ENCODE measurements at places on chromosomes 6 and 20. TPM values are rescaled to one million over a fixed set of nuclear protein-coding genes. Genes with fewer than 3 reads are reported as not detected.

The MAPK13 gene
- 29.5 TPM for total RNA-seq

The IDH3B gene
- total RNA-seq = 72.9 TPM

The CABLES2 gene
- total RNA-seq = not detected

The IRF4 gene
- not detected for total RNA-seq

The RIPPLY2 gene
- not detected for total RNA-seq

The SSTR4 gene
- total RNA-seq = not detected

The PRL gene
- not detected for total RNA-seq

The TUBB gene
- total RNA-seq = 597 TPM

The PRDM13 gene
- not detected for total RNA-seq

The CLPSL1 gene
- not detected for total RNA-seq

The CTCFL gene
- total RNA-seq = not detected

The TRIM40 gene
- total RNA-seq = not detected

The LHFPL5 gene
- not detected for total RNA-seq

The MDN1 gene
- total RNA-seq = 36.6 TPM

The KCNK5 gene
- 2.3 TPM for total RNA-seq

The C20orf202 gene
- not detected for total RNA-seq

The SNAP91 gene
- 0.10 TPM for total RNA-seq

The RPP40 gene
- total RNA-seq = 18.8 TPM

The SALL4 gene
- total RNA-seq = 0.15 TPM

The IER3 gene
- total RNA-seq = 56.6 TPM

The ZNF133 gene
- 20.7 TPM for total RNA-seq

The TRIM31 gene
- not detected for total RNA-seq

The LPIN3 gene
- 8.5 TPM for total RNA-seq

The SYCP2 gene
- total RNA-seq = 6.1 TPM

The RAMACL gene
- 0.75 TPM for total RNA-seq

The PDYN gene
- not detected for total RNA-seq

The SIRPB1 gene
- 6.7 TPM for total RNA-seq

The TDRD6 gene
- total RNA-seq = under 0.01 TPM

The EPHA7 gene
- 0.87 TPM for total RNA-seq

The SYS1 gene
- total RNA-seq = 23.6 TPM

The RSPO4 gene
- 0.05 TPM for total RNA-seq

The HLA-DQB1 gene
- 1.8 TPM for total RNA-seq

The GNAS-AS1 gene
- 0.65 TPM for total RNA-seq

The DLK2 gene
- total RNA-seq = 1.3 TPM

The SEMG1 gene
- not detected for total RNA-seq

The FNDC1 gene
- total RNA-seq = not detected

The C6orf52 gene
- total RNA-seq = 1.4 TPM

The PTCRA gene
- total RNA-seq = not detected

The SMAP1 gene
- 18.2 TPM for total RNA-seq

The FAM162B gene
- total RNA-seq = not detected

The SRF gene
- 20.9 TPM for total RNA-seq

The BMP7 gene
- total RNA-seq = not detected

The FOXF2 gene
- 0.05 TPM for total RNA-seq

The C6orf15 gene
- total RNA-seq = 1.4 TPM

The PLN gene
- not detected for total RNA-seq

The SIRPB2 gene
- total RNA-seq = not detected

The LRRC73 gene
- 0.35 TPM for total RNA-seq

The CAPN11 gene
- not detected for total RNA-seq

The TRERF1 gene
- 0.35 TPM for total RNA-seq
